ENCODE measurements at places on chromosomes 2 and 18.

GRCh38 chr2:12096788-12097449 is 350.5 kb downstream of the LPIN1 start:
- no peak for DNase-seq

DNA sequence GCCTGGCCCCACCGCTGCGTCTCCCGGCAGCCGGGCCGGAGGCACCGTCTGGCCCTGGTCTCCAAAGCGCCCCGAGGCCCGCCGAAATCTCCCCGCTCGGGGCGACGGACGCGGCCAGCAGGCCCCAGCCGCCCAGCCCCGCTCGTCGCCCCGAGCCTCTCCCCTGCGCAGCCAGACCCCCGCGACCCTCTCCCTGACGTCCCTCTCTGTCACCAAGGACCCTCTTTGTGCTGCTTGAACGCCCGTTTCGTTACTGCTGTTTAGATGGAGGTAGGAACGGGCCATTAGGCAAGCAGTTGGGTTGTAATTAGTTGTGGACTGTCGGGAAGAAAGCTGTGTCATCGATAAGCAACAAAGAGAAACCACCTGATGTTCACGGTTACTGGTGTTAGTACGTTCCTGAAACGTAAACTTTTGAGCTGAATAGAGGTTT is 686 bp downstream of the UBXN4 start:
- no peak for DNase-seq

- DNase-seq = no peak
Measured at GRCh38 chr2:210188190-210188589, 17.0 kb upstream of the KANSL1L start.

DNA sequence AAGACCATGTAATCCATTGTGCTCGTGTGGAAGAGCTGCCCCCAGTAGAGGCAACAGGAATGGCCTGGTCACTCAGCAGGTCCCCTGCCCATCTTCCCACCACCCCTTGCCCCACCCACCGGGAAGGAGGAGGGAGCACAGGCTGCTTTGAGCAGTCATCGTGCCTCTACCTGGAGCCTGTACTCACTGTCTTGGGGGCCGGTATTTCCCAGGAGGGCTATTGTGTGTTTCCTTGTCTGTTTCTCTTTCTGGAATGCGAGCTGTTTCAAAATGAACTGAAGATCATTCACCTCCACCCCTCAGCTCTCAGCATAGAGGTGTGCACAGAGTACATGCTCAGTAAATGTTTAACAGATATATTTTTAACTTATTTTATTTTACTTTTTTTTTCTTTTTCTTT is 7.7 kb upstream of the AMMECR1L start:
- DNase-seq = no peak

GRCh38 chr18:46565256-46565655 is 91.8 kb downstream of the LOXHD1 start:
- no peak for DNase-seq

DNA sequence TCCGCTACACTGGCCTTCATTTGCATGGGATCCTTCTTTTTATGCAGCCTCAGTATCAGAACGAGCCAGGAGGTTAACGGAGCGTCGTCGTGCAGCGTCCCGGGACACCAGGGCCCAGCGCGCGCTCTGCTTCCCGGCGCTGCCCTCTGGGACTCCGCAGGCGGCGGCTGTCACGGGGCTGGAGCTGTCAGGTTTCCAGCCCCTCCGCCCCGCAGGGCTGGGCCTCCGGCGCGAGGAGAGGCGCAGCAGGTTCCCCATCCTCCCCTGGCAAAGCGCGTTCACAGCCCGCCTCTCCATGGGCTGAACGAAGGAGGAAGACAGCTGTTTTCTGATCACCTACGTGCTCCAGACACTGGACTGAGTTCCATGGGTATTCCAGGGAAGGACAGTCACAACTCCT is 12.5 kb upstream of the PAX8 start:
- no peak for DNase-seq

DNA sequence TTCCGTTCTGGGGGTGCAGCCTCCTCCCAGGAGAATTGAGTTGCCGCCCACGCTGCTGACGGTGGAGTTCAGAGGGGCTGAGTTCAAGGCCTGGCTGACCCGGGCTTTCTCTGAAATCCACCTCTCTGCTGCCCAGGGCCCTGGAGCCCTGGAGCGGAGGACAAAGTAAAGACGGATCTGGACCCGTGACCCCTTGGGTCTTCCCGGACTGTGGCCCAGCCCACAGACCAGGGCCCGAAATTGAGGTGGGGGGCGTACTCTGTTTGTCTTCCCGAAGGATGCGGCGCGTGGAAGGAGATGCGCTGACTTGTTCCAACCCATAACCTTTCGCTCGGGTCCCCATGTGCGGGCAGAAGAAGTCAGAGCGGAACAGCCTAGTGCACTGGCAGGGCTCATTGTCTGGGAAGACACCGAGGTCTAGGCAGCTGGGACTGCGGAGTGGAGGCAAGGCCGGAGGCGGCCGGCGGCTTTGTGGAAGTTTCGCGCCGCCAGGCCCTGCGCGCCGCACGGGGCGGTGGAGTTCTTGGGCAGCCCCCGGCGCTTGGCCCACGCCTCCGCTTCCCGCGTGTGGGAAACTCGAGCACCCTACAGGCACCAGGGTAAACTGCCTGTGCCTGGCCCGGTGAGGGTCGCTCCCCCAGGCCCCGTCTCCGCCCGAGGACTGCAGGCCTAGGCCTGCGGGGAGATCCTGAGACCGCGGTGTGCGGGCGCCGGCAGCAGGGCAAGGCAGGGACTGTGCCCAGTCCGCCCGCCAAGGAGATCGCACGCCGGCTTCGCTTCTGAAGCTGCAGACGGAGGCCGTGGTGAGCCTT is 9.8 kb downstream of the POU3F3 start:
- DNase-seq = no peak

DNA sequence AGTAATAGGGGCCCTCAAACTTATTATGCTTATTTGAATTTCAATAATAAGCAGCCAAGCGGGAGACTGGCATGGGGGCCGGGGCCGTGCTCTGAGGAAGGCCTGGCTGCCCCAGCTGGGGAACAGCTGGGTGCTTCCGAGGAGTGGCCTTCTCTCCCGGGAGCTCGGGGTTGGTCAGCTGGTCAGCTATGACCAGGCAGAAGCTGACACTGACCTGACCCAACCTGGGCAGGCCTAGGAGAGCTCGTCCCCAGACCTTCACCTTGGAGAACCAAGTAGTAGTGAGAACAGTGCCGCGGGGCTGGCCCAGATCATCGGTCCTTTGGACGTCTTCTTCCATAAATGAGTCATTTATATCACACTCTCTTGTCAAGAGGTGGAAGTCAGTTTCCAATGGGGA is 36.1 kb downstream of the RRM2 start:
- no peak for DNase-seq

DNA sequence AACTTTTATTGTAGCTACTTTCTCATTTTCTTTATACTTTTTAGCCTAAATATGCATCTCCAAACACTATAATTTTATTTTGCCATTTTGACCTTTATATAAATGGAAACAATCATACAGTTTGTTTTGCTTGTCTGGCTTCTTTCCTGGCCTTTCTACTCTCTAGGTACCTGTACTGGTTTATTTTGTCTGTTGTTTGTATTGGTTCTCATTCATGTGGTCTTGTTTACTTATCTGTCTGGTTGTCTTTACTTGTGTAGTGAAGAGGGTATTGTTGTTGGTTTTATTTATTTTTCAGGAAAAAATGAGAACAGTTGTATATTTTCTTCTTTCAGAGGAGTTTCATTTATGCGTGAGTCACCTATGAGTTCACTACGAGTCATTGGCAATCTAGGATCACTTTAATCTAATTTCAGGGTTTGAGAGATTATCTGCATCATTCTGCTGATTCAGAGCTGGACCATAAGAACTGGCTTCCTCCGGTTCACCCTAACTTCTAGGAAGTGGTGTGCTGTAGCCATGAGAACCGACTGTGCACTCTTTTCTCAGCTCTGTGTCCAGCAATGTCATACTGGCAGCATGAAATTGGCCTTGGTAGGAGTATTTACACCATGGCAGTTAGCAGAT is 33.1 kb upstream of the HDAC4 start:
- no peak for DNase-seq

Data from activated T-cell treated with anti-CD3 and anti-CD28 coated beads for 48 hours (primary cell).